ENCODE measurements at places on chromosomes 2 and 18.

DNA sequence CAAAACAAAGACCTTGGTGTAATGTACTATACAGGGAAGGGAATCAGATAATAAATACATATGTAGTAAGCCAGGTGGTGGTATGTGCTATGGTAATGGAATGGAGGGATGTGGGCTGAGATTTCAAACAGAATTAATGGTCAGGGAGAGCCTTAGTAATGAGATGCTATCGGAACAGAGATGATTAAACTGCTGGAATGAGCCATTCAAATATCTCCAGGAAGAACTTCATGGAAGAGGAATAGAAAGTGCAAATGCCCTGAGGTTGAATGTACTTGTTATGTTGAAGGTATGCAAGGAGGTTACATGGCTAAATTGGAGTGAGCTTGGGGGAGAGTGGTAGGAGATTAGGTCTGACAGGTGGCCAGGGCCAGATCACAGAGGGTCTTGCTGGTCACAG lies 5.1 kb downstream of the SERPINB11 start:
- DNase-seq = no peak

- peak; percentile 87 for DNase-seq
These were observed 12.4 kb upstream of the GMCL1 start for GRCh38 chr2:69816923-69817542.

- DNase-seq = no peak
These were observed 1429.1 kb downstream of the LRP1B start for GRCh38 chr2:140701726-140702125.

- DNase-seq = no peak
These were observed 74.4 kb downstream of the ANKRD44 start for GRCh38 chr2:197236159-197236558.

GRCh38 chr18:28961669-28962228 lies 784.8 kb upstream of the CDH2 start:
- DNase-seq = no peak

GRCh38 chr18:74142252-74142651 lies 5.4 kb downstream of the FBXO15 start:
- no peak for DNase-seq
